Sigmoid colon (tissue), 7 donors: ENCODE measurements at places on chromosomes 1 and 21. TPM values are rescaled to one million over a fixed set of nuclear protein-coding genes. Genes with fewer than 3 reads are reported as not detected.

- no peaks in the 10 kb centered on the region for H3K36me3 ChIP-seq
- DNase-seq: no peak
- H3K4me1 ChIP-seq: no peaks in the 10 kb centered on the region
Observed at GRCh38 chr1:15413563-15414444, 4.1 kb downstream of the EFHD2 start.

Gene SPRR2A
- total RNA-seq: not detected

Gene OR6N1
- total RNA-seq: not detected

Gene ZFYVE9
- total RNA-seq: 28.0 TPM

Gene KCND3
- total RNA-seq: 5.9 TPM

Gene TCHHL1
- total RNA-seq: not detected

Gene TFF3
- 14.3 TPM for total RNA-seq
